Neural progenitor cell (in vitro differentiated cells): ENCODE measurements at places on chromosomes 1 and 21. TPM values are rescaled to one million over a fixed set of nuclear protein-coding genes. Genes with fewer than 3 reads are reported as not detected.

Gene SYT14
- 8.9 and 16.1 TPM in 2 replicates for total RNA-seq

DNA sequence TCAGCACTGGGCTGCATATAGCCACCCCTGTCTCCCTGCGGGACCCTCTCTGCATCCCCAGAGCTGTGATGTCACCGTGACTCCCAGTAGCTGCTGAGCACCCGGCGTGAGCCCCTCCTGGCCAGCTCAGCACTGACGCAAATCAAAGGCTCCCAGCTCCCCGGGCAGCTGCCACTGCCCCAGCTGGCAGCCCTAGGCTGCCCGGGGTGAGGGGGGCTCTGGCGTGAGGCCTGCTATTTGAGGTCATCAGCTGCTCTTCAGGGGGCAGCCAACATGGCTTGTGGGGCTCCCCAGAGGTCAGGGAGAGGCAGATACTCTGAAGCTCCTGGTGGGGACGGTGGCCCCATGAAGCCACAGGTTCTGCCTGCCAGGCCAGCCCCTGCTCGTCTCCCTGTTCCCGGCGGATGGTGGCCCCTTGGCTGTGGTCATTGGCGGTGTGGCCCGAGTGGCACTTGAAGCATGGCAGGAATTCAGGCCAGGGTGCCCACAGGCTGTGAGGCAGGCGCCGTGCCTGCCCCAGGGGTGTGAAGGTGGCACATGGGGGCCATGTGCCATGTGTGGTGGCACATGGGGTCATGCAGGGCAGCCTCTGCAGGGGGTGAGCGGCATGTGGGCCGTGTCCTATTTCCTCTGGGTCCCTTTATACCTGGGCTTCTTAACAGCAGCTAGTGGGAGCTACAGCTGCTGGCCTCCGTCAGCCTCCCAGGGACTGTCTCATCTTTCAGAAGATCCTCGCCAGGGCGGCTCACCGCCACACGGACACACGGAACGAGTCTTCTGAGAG is 85.4 kb downstream of the SIK1 start:
- no peak for DNase-seq

GRCh38 chr1:21766210-21766609 is 16.7 kb downstream of the USP48 start:
- DNase-seq = no peak

GRCh38 chr1:180497826-180498225 is 4.6 kb downstream of the ACBD6 start:
- no peak for DNase-seq

DNA sequence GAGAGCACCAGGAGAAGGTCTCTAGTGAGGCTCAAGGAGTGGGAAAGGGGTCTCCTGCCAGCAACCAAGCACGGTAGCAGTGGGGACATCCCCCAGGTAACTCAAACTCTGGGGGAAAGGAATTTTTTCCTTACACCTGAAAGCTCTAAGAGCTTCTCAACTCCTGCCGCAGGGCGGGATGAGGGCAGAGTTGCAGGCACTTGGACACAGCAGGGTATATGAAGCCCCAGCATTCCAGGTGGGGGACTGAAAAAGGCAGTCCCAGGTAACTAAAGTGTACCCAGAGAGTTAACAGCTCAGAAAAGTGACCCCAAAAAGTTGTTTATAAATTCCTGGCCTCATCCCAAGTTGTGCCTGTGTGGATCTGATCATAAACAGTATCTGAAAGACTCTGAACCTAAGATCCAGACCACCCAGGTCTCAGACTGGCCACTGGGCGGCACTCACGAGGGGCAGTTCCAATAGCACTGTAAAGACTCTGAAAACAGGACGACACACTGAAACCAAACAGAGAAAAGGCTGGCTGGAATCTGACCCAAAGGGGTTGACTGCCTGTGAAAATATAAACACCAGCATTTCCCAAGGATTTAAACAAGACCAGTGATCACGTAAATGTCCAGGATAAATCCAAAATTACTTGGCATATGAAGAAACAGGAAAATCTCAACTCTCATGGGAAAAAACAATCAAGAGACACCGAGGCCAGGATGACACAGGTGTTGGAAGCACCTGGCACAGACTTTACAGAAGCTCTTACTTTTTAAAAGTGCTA is 47.5 kb downstream of the HSF2BP start:
- DNase-seq = peak; percentile 78

DNA sequence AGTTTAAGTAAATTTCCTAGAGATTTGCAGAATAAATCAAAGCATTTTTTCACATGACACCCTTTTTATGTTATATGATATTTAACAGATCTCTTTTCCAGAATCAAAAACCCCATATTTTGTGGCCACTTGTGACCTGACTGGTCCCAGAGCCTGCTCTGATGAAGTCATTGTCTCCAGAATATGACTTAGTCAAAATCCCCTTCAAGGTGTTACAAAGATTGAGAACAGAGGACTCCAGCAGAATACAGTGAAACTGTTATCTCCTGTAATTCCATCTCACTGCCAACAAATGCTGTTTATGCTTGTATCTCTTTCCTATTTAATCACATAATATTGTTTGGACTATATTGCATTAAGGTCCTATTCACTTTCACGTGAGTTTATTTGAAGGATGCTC is 25.6 kb downstream of the RGS1 start:
- DNase-seq = no peak
